NCI-H2029 (cell line): ENCODE measurements at places on chromosomes 7 and 10.

DNA sequence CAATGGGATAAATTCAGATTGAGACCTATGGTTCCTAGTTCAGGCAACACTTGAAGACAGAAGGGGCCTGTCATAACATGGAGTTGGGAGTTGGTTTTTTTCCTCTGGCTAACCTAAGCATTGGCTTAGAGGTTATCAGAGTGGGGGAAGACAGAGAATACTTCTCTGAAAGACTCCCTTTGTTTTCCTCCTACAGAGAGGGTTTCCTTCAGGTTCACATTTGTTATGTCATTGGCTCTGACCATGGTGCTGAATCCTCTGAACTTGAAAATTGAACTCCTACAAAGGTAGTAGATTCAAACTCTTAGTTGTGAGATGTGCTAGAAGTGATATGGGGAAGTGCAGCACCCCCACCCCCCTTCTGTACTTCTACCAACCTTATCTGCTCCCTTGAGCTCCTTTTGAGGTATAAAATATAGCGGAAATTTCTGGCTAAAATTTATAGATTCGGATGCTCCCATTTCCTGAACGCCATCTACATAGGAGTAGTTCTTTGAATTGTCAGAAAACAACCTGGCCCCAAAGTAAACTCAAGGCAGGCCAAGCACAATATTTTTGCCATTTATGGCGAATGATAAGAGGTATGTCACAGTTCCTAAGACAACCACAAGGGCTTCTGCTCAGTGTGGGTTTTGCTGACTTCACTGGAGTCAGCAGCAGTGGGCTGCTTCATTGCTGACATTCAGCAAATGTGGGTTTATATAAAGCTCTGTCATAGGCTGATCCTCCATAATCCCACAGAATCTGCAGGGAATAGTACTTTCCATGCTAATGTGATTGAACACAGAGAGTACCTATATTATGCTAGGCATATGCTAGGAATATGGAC lies 131.6 kb upstream of the KLF14 start:
- no peak for DNase-seq

DNA sequence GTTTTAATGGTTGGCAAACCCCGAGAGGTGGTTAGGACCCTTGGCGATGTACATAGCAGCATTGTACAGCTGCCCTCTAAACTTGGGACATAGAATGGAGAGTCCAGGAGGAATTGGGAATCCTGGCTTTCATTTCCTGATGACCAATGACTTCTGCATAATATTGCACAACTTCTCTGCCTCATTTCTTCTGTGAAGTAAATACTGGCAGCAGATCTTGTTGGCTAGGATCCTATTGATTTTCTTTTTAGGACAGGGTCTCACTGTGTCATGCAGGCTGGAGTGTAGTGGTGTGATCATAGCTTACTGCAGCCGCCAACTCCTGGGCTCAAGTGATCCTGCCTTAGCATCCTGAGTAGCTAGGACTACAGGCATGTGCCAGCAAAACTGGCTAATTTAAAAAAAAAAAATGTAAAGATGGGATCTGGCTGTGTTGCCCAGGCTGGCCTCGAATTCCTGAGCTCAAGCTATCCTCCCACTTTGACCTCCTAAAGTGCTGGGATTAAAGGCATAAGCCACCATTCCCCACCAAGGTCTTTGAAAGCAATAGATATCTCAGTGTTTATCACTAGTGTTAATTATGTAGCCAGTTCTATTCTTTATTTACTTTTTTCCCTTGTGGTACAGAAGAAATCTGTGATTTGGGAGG lies 58.1 kb downstream of the PODXL start:
- DNase-seq: no peak

DNA sequence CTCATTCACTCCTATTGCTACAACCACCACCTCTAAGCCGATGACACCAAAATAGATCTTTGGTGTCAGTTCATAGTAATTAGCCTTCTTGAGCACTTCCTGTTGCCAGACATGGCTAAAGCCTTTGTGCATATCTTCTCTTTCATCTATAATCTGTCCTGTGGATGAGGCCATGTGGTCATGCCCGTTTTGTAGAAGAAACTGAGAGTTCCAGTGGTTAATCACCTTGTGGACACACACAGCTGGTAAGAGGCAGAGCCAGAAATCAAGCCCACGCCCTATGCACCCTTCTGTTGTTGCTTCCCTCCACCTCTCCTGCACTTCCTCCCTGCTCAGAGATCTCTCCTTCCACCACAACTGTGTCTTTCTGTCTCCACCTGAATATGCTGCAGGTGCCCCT lies 285.1 kb upstream of the PFKP start:
- no peak for DNase-seq

- peak; percentile 99 for DNase-seq
Observed at GRCh38 chr7:20304366-20304765, 26.3 kb upstream of the ITGB8 start.

- no peak for DNase-seq
Observed at GRCh38 chr7:71485586-71485985, 353.6 kb downstream of the GALNT17 start.

DNA sequence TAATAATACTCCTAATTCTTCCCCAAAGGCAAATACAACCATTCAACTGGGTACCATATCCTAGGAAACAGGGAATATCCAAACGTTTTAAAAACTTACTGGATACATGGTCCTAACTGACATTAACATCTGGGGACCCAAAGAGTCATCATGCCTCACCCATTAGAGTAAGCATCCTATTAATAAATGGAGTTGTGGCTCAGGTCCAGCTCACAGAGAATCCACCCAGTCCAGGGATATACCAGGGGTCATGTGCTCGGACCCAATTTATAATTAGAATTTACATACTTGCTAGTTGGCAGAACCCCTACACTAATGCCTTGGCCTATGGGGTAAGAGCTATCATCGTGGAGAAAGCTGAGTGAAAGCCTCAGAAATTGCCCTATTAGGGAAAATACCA lies 670.0 kb downstream of the XPNPEP1 start:
- DNase-seq: no peak

GRCh38 chr7:117271566-117271965 lies 51.3 kb downstream of the WNT2 start:
- DNase-seq: no peak

DNA sequence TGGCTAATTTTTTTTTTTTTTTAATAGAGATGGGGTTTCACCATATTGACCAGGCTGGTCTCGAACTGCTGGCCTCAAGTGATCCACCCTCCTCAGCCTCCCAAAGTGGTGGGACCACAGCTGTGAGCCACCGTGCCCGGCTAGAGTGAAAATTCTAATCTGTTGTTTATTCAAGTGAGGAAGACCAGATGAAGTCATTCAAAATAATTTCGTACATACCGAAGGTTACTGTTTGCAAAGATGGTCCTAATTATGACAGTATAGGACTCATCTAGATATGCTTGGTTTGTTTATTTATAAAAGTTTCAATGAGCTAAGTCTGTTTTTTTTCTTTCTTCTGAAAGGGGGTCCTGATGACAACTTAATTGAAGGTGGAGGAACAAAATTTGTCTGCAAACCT lies 376.8 kb downstream of the EXOC4 start:
- no peak for DNase-seq

- peak; percentile 42 for DNase-seq
Observed at GRCh38 chr7:83267141-83267631, 104.5 kb upstream of the PCLO start.

- no peak for DNase-seq
Observed at GRCh38 chr7:13946181-13946580, 43.3 kb downstream of the ETV1 start.

GRCh38 chr7:36202398-36202797 lies 49.3 kb downstream of the EEPD1 start:
- no peak for DNase-seq

- no peak for DNase-seq
Observed at GRCh38 chr10:102927311-102928010, 9.4 kb downstream of the CNNM2 start.

DNA sequence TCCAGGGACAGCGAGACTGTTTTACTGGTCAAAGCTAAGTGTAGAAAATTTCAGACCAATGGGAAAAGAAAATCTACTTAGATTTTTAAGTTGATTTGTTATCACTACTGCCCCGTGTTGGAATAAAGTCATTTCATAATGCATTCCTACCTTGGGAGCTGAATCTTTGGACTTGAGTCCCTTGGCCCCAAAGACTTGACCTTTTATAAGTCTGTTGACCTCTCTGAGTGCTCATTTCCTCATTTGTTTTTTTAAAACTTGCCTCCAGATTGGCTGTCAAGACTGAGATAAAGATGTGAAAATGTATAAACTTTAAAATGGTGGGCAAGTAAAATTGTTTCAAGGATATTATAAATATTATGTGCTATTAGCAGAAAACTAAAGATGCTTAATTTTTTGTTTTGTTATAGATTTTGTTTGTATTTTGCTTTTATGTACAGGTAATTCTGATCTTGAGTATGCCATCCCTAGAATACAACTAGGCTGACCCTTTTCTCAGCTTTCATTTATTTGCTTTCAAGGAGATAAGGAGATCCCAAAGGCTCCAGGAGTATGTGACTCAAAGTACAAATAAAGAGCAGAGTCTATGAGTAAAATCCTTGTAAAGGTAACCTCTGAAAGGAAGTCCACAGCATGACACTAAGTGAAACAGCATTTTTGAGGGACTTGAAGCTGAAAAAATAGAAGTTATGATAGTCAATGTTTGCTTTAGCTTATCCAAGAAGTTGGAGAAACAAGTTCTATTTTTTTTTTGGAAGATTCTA lies 54.6 kb downstream of the TMEM26 start:
- DNase-seq: no peak

GRCh38 chr10:126931544-126931943 lies 26.3 kb downstream of the DOCK1 start:
- no peak for DNase-seq

DNA sequence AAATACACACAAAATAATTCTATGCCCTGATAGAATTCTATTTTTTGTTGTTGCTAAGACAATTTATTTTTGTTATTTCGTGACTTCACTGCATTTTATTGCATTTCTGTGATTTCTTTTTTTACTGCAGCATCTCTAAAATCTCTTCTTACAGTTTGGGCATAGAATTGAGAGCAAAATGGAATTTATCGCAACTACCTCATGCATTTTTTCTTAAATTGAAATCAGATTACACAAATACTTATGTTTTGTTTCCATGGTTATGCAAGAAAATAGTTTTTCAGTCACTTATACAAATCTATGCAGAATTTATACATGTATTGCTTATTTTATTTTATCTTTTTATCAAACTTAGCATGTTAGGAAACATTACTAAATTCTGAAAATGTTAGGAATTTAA lies 781.8 kb upstream of the LRRTM3 start:
- DNase-seq: no peak

DNA sequence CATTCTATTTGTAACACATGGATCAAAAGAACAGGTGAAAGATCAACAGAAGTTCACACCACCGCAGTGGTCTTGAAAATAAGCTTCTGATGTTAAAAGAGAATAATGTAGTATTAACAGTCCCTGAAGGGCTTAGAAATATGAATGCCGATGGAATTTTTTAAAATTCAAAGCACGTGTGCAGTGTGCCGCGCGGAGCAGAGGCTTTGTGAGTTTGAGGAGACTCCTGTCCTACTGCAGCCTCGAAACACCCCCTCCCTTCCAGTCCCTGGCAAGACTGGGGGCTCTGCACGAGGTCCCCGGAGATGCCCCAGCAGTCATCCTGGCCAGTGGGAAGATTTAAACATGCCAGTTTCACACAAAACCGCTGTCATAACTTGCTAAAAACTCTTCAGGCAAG lies 196.6 kb downstream of the DIP2C start:
- DNase-seq: no peak

- DNase-seq: no peak
Observed at GRCh38 chr7:103748680-103749079, 240.8 kb downstream of the RELN start.

- DNase-seq: no peak
Observed at GRCh38 chr7:124263232-124263827, 230.5 kb upstream of the TMEM229A start.

DNA sequence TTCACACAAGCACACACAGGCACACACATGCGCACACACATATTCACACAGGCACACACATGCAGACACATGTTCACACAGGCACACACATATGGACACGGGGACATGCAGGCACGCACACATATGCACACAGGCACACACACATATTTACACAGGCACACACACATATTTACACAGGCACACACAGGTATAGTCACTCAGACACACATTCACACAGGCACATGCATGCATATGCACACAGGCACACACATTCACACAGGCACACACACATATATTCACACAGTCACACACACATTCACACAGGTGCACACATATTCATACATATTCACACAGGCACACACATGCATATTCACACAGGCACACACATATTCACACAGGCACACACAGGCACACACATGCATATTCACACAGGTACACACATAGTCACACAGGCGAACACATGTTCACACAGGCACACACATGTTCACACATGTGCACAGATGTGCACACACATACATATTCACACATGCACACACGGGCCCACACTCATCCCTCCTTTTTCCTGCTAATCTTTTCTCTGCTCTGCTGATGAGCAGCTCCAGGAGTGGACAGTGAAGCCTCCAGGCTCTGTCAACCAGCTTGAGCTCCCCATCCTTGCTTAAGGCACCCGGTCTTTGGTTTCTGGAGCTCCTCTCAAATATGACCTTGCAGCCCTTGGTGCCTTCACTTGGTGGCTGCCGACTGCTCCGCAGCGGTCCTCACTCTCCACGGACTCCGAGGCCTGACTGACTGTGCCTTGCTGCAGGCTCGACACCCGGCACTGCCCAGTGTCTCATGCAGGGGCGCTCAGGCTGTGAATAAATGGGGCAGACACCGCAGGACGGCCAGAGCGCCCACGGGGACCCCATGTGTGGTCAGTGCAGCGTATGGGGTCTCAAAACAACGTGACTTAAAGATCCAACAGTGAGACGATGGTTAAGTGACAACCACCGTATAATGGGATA lies 581.2 kb upstream of the MGMT start:
- DNase-seq: no peak

- no peak for DNase-seq
Observed at GRCh38 chr7:5670183-5670935, 111.1 kb downstream of the RNF216 start.
